ENCODE measurements at places on chromosomes 6 and 20.

DNA sequence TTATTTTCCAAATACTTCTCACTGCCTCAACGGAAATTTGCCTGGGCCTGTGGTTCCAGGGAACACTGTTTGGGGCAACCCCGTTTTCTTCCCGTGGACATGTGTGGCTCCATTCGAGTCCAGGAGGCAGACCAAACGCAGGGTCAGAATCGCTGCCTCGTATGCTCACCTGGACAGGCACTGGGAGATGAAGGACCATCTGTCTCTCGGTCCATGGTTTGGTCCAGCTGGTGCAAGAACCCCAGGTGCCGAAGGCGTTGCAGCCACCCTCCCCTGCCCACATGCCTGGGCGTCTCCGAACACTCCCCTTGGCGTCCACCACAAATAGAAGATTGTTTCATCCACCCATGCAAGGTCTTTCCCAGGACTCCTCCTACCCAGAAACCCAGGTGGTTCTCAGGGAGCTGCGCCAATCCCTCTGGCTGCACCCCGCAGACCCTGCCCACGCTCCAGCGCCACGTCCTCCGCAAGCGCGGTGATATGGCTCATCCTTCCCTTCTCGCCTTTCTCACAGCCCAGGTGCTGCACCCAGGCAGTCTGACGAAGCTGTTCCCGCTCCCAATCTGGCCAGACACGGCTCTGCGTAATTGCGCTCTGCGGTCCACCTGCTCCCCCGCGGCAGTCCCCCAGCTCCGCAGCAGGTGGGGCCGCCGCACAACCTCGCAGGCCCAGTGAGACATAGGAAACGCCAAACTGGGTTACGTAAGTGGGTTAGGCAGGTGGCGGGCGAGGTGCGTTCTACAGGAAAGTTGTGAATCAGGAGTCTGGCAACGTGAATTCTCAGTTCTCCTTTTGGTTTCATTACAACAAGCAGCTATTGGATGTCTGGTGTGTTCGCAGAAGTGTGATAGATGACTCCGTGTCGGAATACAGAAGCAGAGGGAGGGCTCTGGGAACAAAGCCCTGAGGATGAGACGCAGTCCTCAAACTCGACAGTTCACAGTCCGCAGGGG lies 146.2 kb upstream of the ECI2 start:
- DNase-seq = peak; percentile 29

GRCh38 chr6:134122775-134123174 lies 70.4 kb upstream of the SLC2A12 start:
- no peak for DNase-seq

- DNase-seq = no peak
These were observed 210.6 kb downstream of the KIF16B start for GRCh38 chr20:16362642-16363041.

GRCh38 chr20:5691918-5692618 lies 58.1 kb upstream of the SHLD1 start:
- DNase-seq = peak; percentile 57

GRCh38 chr6:147675281-147675680 lies 166.8 kb downstream of the SAMD5 start:
- no peak for DNase-seq

DNA sequence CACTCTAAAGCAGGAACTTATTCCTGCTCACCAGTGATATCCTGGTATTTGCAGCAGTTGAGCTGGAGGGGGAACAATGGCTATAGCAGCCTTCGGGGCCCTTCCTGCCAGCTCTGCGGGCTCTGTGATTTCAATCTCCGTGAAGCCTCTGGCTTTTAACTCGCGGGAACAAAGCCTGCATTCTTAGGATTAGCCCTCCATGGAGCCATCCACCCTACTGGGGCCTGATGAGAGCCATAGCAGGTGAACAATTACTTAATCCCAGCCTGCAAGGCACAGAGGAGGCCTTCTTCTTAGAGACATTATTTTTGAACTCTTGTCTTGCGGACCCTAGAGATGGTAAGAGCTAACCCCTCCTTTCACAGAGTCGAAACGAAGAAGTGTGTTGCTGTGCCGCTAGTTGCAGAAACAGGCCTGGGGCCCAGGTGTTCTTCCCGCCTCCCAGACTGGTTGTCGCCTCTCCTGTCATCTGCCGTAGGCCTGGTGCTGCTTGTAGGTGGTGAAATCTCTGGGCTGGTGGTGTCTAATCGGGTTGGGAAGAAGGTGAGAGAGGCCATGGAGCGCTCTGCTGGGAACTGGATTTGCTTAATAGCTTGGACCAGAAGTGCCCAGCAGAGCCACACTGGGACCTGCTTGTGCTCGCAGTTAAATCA lies 9.7 kb downstream of the GHRH start:
- DNase-seq = no peak

- no peak for DNase-seq
These were observed 12.8 kb downstream of the PI16 start for GRCh38 chr6:36967301-36967700.

GRCh38 chr20:5080384-5080877 lies 39.3 kb downstream of the PCNA start:
- DNase-seq = no peak

DNA sequence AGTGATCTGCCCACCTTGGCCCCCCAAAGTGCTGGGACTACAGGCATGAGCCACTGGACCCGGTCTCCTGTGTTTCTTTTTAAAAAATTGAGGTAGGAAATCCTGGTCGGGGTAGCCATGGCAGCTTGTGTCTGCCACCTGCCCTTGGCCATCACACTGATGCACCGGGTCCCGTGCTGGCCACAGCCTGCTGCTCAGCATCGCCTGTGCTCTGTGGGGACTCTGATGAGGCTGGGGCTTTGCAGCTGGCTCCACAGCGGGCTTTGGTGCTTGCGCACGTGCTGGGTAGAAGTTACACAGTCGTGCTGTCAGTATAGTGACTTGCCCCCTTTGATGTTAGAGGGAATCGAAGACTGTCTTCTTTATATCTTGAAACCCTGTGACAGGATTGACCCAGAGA lies 66.7 kb downstream of the SMAP1 start:
- no peak for DNase-seq

DNA sequence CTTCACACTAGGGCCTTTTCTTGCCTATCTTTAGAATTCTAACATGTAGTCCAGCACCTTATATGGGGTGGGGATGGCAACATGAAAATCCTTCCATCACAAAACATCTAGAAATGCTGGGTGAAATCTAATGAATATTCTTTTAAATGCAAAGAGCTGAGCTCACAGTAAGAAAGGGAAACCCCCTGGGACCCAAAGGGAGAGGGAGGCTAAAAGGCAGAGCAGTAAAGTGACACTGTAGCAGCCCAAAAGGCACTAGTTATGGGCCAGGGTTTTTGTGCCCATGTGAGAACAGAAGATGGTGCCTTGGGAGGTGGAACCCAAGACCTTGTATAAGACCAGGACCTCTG lies 66.7 kb downstream of the TRAM2 start:
- no peak for DNase-seq

- DNase-seq = no peak
These were observed 672.4 kb downstream of the HTR1B start for GRCh38 chr6:76790881-76791280.

GRCh38 chr20:1809611-1810510 lies 85.3 kb upstream of the SIRPA start:
- no peak for DNase-seq

DNA sequence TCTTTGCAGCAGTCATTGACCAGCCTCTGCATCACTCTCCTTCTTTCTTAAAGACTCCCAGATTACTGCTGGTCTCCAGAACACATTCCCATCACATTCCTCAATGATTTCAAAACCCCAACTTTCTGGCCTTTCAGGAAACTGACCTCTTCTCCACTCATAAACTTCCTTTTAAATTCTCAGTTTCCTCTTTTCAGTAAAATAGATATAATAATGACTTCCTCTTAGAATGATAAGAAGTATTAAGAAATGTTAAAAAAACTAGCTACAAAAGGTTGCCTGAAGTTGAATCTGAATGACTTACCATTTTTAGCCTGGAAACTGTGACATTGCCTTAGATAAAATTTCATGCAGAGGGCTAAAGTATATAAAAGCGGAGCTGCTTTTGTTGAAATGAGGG lies 239.3 kb downstream of the OGFRL1 start:
- DNase-seq = no peak

DNA sequence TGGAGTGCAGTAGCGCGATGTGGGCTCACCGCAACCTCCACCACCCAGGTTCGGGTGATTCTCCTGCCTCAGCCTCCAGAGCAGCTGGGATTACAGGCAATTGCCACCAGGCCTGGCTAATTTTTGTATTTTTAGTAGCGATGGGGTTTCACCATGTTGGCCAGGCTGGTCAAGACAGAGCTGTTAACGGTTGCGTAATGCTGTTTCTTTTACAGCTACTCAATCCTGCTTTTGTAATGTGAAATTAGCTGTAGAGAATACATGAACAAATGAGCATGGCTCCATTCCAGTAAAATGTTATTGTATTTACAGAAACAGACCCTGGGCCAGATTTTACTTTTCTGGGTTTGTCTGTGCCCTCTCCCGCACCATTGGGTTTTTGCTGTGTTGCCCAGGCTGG lies 1.9 kb downstream of the PNLDC1 start:
- DNase-seq = no peak

GRCh38 chr6:12361042-12361765 lies 71.0 kb downstream of the EDN1 start:
- DNase-seq = no peak

DNA sequence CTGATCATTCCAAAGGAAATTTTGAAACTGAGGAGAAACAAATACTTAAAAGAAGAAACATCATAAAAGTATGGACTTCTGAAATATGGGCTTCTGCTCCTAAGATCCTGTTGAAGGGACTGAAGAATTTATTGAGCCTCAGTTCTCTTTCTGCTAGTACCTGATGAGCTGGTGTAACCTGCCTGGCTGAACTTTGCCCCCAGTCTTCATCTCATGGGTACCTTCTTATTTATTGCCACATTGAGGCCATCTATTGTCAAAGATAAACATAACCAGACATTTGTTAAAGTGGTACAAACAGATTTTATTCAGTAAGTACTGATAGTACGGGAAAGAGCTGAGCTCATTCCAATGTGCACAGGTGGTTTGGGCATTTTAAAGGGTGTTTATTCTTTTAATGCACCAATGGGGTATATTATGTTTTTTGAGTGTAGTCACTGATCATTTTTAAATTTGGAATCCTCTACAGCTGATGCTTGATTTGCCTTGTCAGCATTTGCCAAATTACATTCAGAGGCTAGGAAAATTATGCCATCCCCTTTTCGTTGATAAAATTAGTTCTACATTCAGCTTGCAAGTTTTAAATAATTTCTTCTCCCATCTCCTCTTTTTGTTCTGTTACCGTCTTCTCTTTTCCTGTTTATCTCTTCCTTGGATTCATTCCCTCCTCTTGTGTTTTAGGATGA lies 118.2 kb downstream of the PRIM2 start:
- DNase-seq = no peak

DNA sequence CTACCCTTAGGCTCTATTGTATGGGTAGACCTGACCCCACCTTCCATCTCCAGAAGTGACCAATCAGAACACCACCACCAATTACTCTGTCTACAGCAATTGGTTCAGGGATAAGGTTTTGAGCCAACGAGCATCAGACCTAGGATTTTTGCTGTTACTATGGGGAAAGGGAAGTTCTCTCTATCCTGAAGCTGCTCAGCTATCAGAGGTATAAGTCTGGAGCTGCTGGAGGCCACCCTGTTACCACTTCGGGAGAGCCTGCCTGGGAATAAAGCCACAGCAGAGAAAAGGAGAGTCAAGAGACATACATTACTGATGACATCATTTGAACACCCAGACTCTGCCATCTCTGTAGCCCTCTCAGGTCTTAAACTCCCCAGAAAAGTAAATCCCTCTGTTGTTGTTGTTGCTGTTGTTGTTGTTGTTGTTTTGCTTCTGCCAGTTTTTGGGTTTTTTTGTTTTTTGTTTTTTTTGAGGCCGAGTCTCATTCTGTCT lies 94.5 kb downstream of the PREX1 start:
- DNase-seq = no peak

- no peak for DNase-seq
These were observed 75.8 kb downstream of the TMEM170B start for GRCh38 chr6:11613336-11613735.

DNA sequence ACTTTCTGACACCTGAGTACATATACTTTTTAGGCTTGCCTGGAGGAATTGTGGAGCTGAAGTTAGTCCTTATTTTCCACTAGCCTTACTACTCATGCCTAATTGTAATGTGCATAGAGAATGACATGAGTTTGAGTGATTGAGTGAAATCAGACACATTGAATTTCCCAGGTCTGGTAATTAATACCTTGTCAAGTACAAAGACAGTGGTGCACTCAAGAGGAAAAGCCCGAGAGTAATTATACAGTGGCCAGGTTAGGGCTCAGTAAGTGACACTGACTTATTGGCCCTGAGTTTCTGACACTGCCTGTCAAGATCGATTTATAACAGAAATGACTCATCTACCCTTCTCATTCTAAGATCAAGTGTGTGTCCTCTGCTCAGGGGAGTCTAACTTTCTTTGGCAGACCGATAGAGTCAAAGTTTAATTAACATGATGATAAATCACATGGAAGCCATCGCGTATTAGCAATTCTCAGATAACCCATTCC lies 288.3 kb downstream of the TPBG start:
- DNase-seq = no peak

All from GM18507 (cell line).